ENCODE measurements at places on chromosomes 1 and 21. TPM values are rescaled to one million over a fixed set of nuclear protein-coding genes. Genes with fewer than 3 reads are reported as not detected.

DNA sequence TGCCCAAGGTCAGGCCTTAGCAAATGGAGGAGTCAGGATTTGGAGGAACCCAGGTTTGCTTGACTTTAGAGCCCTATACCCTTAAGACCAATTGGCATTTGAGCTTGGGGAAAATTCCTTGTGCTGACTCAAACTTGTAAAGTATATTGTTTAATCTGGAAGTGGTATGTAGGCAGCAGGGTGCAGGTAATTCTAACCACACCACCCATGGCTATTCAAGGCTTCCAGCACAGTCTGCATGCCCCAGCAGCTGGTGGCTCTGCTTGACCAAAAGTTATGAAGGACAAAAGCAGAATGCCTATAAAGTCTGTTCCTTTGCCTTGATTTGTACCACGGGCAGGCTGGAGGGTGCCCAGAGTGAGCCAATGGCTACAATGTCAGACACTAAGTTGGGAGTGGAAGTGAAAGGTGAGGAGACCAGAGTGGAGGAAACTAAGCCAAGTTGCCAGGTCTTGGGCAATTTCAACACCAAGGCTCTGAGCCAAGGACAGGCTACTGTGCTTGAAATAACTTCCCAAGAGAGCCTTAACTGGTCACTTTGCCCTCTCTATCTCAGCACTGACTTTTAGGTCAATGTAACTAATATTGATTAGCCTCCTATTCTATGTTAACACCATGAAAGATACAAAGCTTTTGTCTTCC lies 4.7 kb upstream of the G0S2 start:
- H3K4me3 ChIP-seq, result no peak overlapping the region
- no peaks in the 10 kb centered on the region for H3K36me3 ChIP-seq
- H3K27ac ChIP-seq, result no peak overlapping the region

DNA sequence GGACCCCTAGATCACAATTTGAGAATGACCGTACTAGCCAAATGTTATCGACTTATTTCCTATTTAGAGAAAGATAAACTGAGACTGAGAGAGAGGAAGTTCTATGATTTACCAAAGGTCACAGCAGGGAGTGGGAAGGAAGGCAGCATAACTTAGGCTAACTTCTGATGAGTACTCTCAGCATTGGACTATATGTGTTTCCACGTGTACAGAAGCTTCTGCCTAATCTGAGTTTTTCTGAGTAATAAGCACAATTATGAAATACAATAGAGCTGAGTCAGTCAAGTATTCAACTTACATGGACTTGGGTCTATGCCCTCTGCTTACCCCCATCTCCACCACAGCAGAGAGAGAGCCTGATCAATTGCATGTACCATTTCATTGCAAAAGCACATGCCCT lies 88.1 kb upstream of the HIVEP3 start:
- H3K4me3 ChIP-seq, result no peak overlapping the region
- no peaks in the 10 kb centered on the region for H3K27me3 ChIP-seq
- H3K4me1 ChIP-seq, result no peaks in the 10 kb centered on the region
- DNase-seq, result no peak

GRCh38 chr21:36113647-36114428 lies 21.0 kb upstream of the CBR3 start:
- peak overlapping the region; percentile 62 for H3K4me3 ChIP-seq
- H3K27me3 ChIP-seq, result peaks cover 7% of the 10 kb centered on the region
- peak; percentile 70 for DNase-seq
- H3K4me1 ChIP-seq, result peaks cover 14% of the 10 kb centered on the region
- H3K27ac ChIP-seq, result peak overlapping the region; percentile 68
- no peaks in the 10 kb centered on the region for H3K36me3 ChIP-seq

GRCh38 chr1:184953600-184954219 lies 20.6 kb downstream of the NIBAN1 start:
- no peak overlapping the region for H3K27ac ChIP-seq
- no peak for DNase-seq
- H3K4me1 ChIP-seq, result no peaks in the 10 kb centered on the region
- no peak overlapping the region for H3K4me3 ChIP-seq
- H3K36me3 ChIP-seq, result no peaks in the 10 kb centered on the region

DNA sequence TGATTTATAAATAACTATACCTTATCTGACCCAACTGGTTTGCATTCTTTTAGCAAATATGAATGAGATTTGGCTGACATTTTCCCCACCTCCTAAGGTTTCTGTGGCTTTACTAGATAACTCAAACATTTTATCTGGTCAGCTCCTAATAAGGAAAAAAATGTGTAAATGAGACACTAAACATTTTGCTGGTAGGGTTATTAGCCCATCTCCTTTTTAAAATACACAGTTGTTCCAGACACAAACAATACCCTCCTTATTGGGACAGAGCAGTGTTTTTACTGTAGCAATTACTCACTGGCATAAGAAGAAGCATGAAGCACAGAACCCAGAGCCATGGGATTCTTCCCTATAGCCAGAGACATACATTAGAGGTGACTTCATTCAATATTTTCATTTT lies 53.8 kb upstream of the NUF2 start:
- H3K36me3 ChIP-seq, result no peaks in the 10 kb centered on the region
- DNase-seq, result no peak
- H3K27ac ChIP-seq, result no peak overlapping the region
- no peaks in the 10 kb centered on the region for H3K4me1 ChIP-seq

GRCh38 chr1:94044891-94045290 lies 76.1 kb downstream of the ABCA4 start:
- no peaks in the 10 kb centered on the region for H3K27me3 ChIP-seq
- no peaks in the 10 kb centered on the region for H3K36me3 ChIP-seq
- H3K4me1 ChIP-seq, result peaks cover 46% of the 10 kb centered on the region
- DNase-seq, result no peak
- no peak overlapping the region for H3K27ac ChIP-seq
- peak overlapping the region; percentile 62 for H3K4me3 ChIP-seq

DNA sequence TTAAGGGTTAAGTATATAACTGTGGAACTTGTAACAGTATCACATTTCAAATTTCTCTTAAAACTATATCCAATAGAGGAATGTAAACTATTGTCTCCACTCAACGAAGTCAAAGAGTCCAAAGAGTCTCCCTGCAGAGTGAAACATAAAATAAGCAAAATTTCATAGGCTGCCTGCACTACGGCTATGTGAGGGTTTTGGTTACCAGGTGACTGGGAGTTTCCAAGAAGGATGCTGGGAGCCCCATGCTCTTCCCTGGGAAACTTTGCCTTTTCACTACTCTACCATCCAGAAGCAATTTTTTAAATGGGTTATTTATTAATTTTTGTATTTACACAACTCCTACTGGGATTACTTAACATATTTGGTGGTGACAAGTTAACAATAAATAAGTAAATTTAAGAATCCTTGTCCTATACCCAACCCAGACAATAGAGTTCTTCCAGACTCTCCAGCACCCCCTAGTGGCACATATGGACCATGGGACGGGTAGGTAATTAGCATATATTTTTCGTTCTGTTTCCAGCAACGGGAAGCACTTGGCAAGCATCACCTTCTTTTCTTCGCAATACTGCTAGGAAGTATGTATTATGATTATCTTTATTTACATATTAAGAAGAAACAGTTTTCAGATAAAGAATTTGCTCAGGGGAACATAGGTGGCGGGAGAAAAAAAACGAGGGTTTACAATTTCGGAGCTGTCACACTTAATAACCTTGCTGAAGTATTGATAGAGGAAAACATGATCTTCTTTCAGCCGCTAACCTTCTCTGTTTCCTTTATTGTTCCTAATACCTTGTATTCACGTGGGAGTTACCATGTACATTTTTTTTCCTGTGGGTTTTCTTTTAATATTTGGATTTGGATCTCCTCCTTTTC lies 3.5 kb downstream of the FMO2 start:
- H3K36me3 ChIP-seq, result no peaks in the 10 kb centered on the region
- H3K27ac ChIP-seq, result no peak overlapping the region
- H3K27me3 ChIP-seq, result no peaks in the 10 kb centered on the region
- DNase-seq, result peak; percentile 43

- peaks cover 4% of the 10 kb centered on the region for H3K27me3 ChIP-seq
- no peak overlapping the region for H3K4me3 ChIP-seq
- no peaks in the 10 kb centered on the region for H3K36me3 ChIP-seq
- no peak for DNase-seq
- no peaks in the 10 kb centered on the region for H3K4me1 ChIP-seq
These were observed 4.4 kb downstream of the TTC34 start for GRCh38 chr1:2796890-2797740.

DNA sequence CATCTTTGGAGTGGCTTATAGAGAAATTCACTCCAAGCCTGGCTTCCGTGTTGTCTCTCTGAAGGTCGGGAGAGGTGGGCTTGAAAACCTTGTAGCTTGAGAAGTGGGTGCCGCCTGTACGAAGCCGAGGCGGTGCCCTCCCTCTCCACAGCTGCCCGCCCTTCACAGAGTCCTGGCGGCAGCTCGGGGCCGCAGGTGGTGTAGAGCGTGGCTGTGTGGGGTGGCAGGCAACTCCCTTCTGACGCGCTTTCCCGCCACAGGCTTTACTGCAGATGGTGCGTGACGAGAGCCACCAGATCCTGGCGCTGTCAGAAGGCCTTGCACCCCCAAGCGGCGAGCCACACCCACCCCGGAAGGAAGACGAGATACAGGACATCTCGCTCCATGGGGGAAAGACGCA lies 33.1 kb upstream of the DIP2A start:
- no peak for DNase-seq
- H3K27ac ChIP-seq, result no peak overlapping the region
- H3K27me3 ChIP-seq, result no peaks in the 10 kb centered on the region

Gene GCSAML
- total RNA-seq, result not detected

DNA sequence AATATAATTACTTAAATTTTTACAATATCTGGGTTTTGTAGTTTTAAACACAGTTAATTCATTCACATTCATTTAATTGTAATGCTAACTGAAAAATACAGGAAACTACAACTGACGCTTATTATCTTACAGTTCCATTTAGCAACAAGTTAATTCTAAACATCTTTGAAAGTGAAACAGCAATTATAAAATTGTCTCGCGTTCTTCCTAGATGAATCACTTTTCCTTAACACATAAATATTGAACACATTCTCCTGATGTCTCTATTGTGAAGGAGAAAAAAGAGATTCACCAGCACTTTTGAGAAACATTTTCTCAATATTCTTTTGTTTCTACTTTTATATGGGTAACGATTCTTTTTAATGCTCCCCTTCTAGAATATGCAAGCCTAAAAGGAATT lies 6.4 kb downstream of the PTGFR start:
- H3K4me3 ChIP-seq, result no peak overlapping the region
- no peaks in the 10 kb centered on the region for H3K36me3 ChIP-seq
- H3K27me3 ChIP-seq, result no peaks in the 10 kb centered on the region

DNA sequence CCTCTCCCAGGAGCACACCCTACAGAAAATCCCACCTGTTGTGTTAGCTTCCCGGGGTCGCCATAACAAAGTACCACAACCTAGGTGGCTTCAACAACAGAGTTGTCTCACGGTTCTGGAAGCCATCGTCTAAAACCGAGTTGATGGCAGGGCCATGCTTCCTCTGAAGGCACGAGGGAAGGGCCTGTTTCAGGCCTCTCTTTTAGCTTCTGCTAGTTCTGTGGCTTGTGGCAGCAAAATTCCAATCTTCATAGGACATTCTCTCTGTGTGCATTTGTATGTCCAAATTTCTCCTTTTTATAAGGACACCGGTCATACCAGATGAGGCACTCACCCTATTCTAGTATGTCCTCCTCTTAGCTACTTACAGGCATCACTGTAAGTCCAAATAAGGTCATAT lies 3.2 kb downstream of the CFAP74 start:
- 0 out of 2 replicates have a peak, but pooled peaks cover 6% of the 10 kb centered on the region for H3K4me1 ChIP-seq
- peaks cover 42% of the 10 kb centered on the region for H3K27me3 ChIP-seq
- no peak overlapping the region for H3K27ac ChIP-seq
- no peaks in the 10 kb centered on the region for H3K36me3 ChIP-seq
- DNase-seq, result no peak

- no peaks in the 10 kb centered on the region for H3K36me3 ChIP-seq
- DNase-seq, result no peak
- no peaks in the 10 kb centered on the region for H3K4me1 ChIP-seq
- H3K4me3 ChIP-seq, result no peak overlapping the region
- no peaks in the 10 kb centered on the region for H3K27me3 ChIP-seq
These were observed 70.5 kb upstream of the NGF start for GRCh38 chr1:115408533-115408932.

GRCh38 chr1:61053712-61054600 lies 28.4 kb upstream of the NFIA start:
- H3K4me3 ChIP-seq, result peak overlapping the region; percentile 58
- DNase-seq, result no peak
- peaks cover 2% of the 10 kb centered on the region for H3K27me3 ChIP-seq
- no peaks in the 10 kb centered on the region for H3K36me3 ChIP-seq
- peaks cover 45% of the 10 kb centered on the region for H3K4me1 ChIP-seq

Gene KLHDC9
- 2.9 TPM for total RNA-seq

- no peak overlapping the region for H3K4me3 ChIP-seq
- no peaks in the 10 kb centered on the region for H3K4me1 ChIP-seq
- H3K36me3 ChIP-seq, result no peaks in the 10 kb centered on the region
- H3K27ac ChIP-seq, result no peak overlapping the region
- H3K27me3 ChIP-seq, result no peaks in the 10 kb centered on the region
These were observed 130.3 kb downstream of the C1orf21 start for GRCh38 chr1:184517130-184517529.

GRCh38 chr1:24369199-24369598 lies 44.4 kb downstream of the STPG1 start:
- no peaks in the 10 kb centered on the region for H3K27me3 ChIP-seq
- no peaks in the 10 kb centered on the region for H3K4me1 ChIP-seq
- H3K27ac ChIP-seq, result no peak overlapping the region
- no peaks in the 10 kb centered on the region for H3K36me3 ChIP-seq

Gene HSD3B2
- not detected for total RNA-seq

DNA sequence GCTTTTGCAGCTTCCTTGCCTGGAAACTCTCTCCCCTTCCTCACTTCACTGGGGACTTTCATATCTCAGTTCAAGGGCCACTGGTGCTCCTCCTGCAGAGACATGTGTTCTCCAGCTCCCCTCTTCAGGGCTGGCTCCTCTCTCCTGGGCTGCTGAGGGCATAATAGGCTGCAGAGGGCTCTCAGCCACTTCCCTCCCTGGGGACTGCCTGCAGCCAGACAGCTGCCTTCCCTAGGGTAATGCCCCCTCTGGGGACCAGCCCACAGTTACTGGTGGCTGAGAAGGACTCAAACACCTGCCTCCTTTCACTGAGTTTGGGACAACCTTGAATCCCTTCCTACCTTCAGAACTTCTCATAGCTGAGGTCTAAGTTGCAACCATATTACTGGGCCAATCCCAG lies 104.8 kb upstream of the POU3F1 start:
- H3K27me3 ChIP-seq, result no peaks in the 10 kb centered on the region
- H3K4me1 ChIP-seq, result no peaks in the 10 kb centered on the region
- no peaks in the 10 kb centered on the region for H3K36me3 ChIP-seq

DNA sequence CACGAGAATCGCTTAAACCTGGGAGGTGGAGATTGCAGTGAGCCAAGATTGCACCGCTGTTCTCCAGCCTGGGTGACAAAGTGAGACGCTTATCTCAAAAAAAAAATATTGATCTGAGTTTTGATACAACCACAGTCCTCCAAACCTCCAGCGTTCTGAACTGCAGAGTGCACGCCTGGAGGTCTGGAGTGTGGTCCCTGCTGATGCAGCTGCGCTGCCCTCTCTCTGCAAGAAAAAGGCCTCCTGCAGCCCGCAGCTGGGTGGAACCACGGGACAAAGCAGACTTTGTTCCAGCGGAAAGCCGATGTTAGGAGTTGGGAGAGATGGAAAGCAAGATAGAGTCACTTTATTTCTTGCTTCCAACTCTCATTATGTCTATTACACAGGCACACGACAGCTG lies 144.9 kb upstream of the SOD1 start:
- no peaks in the 10 kb centered on the region for H3K4me1 ChIP-seq
- no peak overlapping the region for H3K4me3 ChIP-seq
- H3K27ac ChIP-seq, result no peak overlapping the region
- no peak for DNase-seq
- no peaks in the 10 kb centered on the region for H3K27me3 ChIP-seq

GRCh38 chr1:66182551-66183178 lies 351.3 kb upstream of the SGIP1 start:
- H3K4me1 ChIP-seq, result no peaks in the 10 kb centered on the region
- no peak overlapping the region for H3K4me3 ChIP-seq
- no peak overlapping the region for H3K27ac ChIP-seq

All from HepG2 (cell line).